ENCODE measurements at places on chromosomes 16 and 17.
A peak's percentile ranks its signal among the peaks of the same experiment; 100 is the strongest.

DNA sequence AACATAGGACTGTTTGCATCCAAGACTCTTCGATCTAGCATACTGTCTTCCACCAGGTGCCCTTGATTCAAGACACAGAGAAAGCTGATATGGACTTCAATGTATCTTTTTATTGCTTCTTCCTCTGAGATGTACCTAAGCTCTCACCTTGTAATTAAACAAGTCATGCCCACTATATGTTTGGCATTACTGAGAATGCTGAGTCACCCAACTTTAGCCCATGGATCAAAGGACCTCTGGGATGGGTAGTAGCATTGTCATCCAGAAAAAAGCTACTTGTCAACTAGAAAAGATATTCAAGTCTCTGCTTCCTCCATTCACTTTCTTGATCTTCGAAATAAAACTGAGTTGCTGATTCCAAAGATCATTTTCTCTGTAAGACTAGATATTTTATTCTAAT, 37.8 kb downstream of the CDH8 start:
- no peak for DNase-seq

DNA sequence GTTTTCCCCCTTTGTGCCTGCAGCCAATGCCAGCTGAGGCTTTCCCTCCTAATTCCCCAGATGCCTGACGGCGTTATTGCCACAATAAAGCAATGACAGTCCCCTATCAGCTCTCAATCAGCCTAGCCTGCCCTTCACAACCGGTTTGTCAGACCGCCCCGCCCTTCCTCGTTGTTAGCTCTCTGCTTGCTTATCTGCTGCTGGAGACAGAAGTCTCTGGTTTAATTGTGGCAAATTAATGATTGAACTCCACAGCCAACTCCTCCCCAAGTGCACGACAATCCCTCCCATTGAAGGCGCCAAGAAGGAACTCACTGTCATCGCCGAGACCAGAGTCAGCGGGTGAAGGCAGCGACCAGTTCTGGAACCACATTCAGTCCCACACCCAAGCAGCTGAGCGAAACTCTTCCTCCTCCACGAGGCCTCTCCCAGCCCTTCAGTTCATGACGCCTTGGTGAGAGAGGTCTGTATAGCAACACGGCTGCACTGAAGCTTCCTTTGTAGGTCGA, 474.4 kb downstream of the SLC39A11 start:
- DNase-seq: no peak

- DNase-seq: no peak
These were observed 54.8 kb downstream of the VAC14 start for GRCh38 chr16:70746040-70746707.

DNA sequence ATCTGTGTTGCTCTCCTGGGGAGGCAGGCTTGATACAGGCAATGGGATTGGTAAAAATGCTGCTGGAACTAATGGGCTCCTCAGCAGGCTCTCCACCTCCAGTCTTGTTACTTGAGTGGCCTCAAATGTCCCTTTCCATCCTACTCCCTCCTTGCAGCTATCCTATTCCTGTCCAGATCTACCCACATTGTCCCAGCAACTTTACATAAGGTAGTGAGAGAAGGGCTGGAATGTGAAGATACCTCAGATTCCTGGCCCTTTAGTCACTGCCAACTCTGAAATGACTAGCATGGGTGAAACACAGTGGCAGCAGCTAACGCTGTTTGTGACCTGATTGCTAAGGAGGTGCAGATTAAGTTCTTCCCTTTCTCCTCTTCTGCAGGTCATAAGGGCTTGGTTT, 210.1 kb upstream of the HS3ST4 start:
- DNase-seq: no peak

DNA sequence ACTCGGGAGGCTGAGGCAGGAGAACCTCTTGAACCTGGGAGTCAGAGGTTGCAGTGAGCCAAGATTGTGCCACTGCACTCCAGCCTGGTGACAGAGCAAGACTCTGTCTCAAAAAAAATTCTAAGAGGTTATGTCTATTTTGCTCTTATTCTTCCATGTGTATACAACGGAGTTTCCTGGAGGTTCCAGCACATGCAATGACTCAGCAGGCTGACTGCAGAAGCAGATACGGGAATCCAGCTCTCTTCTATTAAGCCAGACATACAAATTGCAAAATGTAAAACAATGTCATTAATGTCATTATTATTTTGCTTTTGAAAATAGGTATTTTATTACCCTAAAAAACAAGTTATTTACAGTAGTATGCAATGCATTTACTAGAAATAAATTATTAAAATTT, 18.4 kb downstream of the MIEF2 start:
- no peak for DNase-seq

DNA sequence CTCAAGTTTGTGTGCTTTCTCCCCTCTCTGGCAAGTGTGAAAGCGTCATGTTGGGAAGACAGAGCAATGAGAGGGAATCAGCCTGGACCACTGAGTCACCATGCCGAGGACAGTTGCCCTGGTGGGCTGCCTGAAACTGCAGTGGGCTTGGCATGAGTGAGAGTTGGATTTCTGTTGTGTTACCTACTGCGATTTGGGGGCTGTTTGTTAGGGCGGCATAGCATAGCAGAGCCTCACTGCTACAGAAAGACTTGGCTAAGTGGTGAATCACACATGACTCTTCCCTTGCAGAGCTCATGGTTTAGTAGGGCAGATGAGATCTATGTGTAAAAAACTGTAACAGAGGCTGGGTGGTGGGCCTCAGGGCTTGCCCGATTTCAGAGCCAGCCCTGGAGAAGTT, 324.6 kb downstream of the C16orf95 start:
- no peak for DNase-seq

- no peak for DNase-seq
These were observed 12.8 kb upstream of the ZFP90 start for GRCh38 chr16:68526143-68526781.

GRCh38 chr17:66220079-66220835, 9.0 kb downstream of the APOH start:
- DNase-seq: no peak

GRCh38 chr16:66950971-66951790, 9.9 kb upstream of the CES3 start:
- DNase-seq: no peak

- DNase-seq: no peak
These were observed 1.3 kb upstream of the RAB11FIP3 start for GRCh38 chr16:424033-424622.

DNA sequence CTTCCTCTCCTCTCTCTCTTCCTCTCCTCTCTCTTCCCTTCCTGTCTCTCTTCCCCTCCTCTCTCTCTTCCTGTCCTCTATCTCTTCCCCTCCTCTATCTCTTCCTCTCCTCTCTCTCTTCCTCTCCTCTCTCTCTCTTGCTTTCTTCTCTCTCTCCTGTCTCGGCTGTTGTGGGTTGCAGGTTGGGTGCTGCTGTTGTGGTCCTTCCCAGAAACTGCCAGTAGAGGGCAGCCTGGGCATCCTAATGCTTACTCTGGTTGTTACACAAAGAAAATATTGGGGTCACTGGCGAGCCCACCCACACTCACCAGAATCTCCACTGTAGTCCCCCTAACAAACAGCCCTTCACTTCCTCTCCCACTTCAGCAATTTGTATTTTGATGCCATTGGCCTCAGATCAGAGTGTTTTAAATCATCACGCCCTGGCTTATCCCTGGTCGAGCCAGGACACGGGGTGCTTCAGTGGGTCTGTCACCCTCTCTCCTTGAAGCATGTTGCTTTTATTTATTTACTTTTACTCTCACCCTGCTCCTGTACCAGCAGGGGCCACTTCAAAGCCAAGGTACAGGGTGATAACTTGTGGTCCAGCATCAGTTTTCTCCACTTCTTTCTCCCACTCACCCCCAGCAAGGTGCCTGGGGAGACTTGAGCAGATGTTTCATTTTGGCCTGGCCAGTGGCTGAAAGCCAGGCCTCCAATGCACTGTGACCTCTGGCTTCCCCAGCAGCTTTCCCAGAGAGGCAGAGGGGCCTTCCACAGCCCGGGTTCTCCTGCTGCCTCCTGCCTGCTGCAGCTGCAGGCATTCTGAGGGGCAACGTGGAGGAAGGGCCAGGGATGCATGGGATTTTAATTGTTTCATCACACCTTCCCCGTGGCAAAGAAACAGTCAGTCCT, 4.7 kb upstream of the MMP15 start:
- peak; percentile 79 for DNase-seq

GRCh38 chr16:30766206-30766932, 4.2 kb downstream of the RNF40 start:
- DNase-seq: no peak

DNA sequence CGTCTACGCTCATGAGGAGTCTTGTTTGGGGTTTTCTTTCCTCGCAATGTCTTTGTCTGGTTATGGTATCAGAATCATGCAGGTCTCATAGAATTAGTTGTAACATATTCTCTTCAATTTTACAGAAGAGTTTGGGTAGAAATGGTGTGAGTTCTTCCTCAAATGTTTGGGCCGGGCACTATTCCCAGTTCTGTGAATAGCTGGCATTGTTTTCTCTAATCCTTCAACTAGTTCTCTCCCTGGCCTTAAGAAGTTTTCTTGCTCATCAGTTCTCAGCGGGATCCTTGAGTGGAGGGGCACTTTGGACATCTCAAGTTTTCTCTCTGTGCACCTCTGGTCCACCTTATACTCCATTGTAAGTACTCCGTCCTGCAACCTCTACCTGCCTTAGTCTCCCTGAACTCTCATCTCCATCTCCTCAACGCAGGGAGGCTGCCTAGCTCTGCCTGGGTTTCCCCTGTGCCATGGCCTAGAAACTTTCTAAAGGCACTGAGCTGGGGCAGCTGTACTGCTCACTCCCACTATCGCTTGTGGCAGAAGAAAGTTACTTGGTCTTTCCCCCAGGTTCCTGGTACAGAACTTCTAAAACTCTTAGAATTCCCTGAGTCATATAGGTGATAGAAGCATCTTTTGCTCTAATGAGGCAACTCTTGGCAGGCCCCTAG, 16.9 kb downstream of the NSMCE1 start:
- no peak for DNase-seq

- DNase-seq: peak; percentile 84
These were observed 65.2 kb downstream of the CYTH1 start for GRCh38 chr17:78716814-78717393.

- DNase-seq: peak; percentile 67
These were observed 51.6 kb downstream of the DNAH17 start for GRCh38 chr17:78525511-78526160.

GRCh38 chr17:62696726-62697490, 69.4 kb downstream of the MRC2 start:
- no peak for DNase-seq

GRCh38 chr17:50174444-50174843, 8.6 kb downstream of the SGCA start:
- DNase-seq: no peak

DNA sequence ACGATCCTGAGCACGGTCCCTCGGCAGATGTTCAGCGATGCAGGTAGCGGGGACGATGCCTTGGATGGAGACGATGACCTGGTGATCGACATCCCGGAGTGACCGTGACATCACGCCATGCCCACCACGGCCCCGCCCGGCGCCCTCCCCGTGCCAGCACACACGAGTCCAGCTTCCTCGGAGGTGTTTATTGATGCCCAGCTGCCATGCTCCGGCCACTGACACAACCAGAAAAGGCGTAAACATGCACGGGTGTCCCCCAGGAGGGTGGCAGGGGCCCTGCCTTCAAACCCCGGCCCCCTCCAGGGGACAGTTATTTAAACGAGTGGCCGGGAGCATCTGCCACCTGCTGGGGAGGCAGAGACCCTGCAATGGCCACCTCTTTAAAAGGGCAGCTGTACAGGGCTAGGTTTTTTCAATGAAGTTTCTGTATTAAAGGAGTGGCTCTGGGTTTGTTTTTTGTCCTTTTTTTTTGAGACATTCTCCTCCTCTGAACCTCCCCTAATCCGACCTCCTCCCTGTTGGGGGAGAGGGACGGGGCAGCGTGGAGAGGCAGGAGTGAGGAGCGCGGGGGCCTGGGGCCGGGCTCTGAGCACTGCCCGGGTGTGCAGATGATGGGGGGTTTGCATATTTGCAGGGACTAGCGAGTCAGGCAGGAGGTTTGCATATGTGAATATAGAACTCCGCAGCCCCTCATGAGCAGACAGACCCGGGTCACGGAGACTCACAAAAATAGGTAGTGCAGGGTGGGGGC, 5.3 kb downstream of the DOC2A start:
- no peak for DNase-seq

GRCh38 chr17:68460146-68460545, 2.9 kb upstream of the WIPI1 start:
- DNase-seq: no peak

DNA sequence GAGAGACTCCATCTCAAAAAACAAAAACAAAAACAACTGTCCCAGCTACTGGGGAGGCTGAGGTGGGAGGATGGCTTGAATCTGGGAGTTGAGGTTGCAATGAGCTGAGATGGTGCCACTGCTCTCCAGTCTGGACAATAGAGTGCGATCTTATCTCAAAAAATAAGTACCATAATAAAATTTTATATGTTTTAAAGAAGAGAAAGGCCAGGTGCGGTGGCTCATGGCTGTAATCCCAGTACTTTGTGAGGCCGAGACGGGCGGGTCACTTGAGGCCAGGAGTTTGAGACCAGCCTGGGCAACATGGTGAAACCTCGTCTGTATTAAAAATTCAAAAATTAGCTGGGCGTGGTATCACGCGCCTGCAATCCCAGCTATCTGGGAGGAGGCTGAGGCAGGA, 11.4 kb downstream of the RPUSD1 start:
- DNase-seq: no peak

- DNase-seq: no peak
These were observed 282.2 kb downstream of the MAF start for GRCh38 chr16:79318143-79318899.

DNA sequence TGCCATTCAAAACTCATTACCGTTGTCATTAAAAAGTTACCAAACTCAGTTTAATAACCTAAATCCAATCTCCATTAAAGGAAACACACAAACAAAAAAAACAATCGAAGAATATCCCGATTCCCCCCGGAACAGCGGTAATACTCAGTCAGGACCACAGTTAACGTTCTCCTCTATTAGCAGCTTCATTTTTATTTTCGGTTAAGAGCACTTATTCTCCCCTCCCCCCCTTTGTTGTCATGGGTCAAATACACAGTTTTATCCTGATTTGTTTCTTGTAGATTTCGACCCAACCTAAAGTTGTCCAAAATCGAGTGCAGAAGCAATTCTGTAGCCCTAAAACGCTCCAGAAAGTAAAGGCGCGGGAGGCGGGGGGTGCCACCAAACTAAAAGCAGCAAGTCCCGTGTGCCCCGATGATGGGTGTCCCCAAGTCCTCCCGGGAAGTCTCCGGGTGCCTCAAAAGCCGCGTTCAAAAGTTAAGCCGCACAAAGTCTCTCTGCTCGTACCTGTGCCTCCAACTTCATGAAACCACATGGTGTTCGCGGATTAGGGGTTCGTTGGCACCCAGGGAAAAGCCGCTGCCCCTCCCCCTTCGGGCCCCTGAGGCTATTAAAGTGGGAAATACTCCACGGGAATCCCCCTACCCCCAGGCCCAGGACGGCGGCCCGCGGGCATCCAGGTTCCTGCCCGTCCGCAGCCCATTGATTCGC, 996 bp downstream of the SUMO2 start:
- DNase-seq: no peak

- peak; percentile 81 for DNase-seq
These were observed 37.3 kb downstream of the SMG6 start for GRCh38 chr17:2266045-2266864.

GRCh38 chr17:50905460-50905803, 39.3 kb upstream of the TOB1 start:
- DNase-seq: no peak

All from spleen (tissue), 13 donors.